ENCODE measurements at places on chromosomes 6 and 20.

GRCh38 chr20:46218656-46219055 is 89.6 kb downstream of the CDH22 start:
- no peak for DNase-seq

- DNase-seq, result no peak
These were observed 511.7 kb upstream of the IMPG1 start for GRCh38 chr6:76584121-76584520.

GRCh38 chr20:1818895-1819294 is 76.3 kb upstream of the SIRPA start:
- DNase-seq, result no peak

GRCh38 chr20:4926531-4927156 is 74.7 kb downstream of the SLC23A2 start:
- DNase-seq, result no peak

DNA sequence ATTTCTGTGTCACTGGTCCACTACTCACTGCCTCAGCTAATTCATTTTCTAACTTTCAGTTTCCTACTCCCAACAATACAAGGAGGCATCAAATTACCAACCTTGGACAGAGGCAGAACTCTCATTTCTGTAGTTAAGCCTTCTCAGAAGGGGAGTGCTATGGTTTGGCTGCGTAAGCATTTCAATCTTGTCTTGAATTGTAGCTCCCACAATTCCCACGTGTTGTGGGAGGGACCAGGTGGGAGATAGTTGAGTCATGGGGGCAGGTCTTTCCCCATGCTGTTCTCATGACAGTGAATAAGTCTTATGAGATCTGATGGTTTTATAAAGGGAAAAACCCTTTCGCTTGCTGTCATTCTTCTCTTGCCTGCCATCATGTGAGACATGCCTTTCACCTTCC is 22.9 kb downstream of the HLA-DRA start:
- no peak for DNase-seq

- DNase-seq, result no peak
These were observed 439.3 kb upstream of the SULF2 start for GRCh38 chr20:48224533-48225050.

DNA sequence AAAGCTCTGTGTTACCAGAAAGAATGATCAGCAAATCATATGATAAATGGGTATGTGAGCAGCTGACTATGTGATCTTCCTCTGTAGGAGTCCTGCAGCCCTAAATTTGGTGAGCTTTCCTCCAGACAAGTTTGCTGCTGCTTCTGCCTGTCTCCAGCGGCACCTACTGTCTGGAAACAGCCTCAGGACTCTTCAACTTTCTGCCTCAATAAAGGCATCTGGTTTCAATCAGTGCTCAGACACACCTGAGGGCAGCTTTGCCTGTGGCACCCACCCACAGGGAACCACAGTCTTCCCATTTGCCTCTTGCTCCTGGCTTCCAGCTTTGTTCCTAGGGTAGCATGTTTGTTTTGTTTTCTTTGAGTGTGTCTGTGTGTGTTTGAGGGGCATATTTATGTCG is 727.9 kb upstream of the MAN1A1 start:
- no peak for DNase-seq

DNA sequence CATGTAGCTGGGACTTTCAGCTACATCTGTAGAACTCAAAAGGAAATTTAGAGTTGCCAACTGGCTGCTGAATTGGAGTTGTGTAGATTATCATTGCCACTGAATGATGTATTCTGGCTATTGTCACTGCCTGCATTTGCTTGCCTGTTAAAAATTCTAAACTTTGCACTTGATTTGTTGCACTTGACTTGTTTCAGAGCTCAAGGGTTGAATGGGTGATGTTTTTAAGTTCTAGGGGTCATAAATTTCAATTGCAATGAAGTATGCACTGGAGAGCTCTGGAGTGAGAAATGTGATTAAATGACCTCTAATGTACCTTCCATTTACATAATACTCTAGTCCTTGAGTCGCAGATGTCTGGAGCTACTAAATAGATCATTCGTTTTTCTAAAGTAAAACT is 102.4 kb downstream of the TNFRSF21 start:
- DNase-seq, result no peak

GRCh38 chr20:58753922-58754551 is 61.4 kb downstream of the NPEPL1 start:
- DNase-seq, result no peak

- DNase-seq, result no peak
These were observed 72.3 kb downstream of the SLC16A10 start for GRCh38 chr6:111159633-111160032.

- DNase-seq, result no peak
These were observed 191.1 kb downstream of the FNDC1 start for GRCh38 chr6:159360306-159360705.

- DNase-seq, result no peak
These were observed 4.1 kb downstream of the CCDC170 start for GRCh38 chr6:151497905-151498304.

- DNase-seq, result no peak
These were observed 334.3 kb downstream of the ZFAND3 start for GRCh38 chr6:38153798-38154345.

- no peak for DNase-seq
These were observed 45.8 kb downstream of the AGPAT4 start for GRCh38 chr6:161228096-161228495.

GRCh38 chr6:163500105-163500504 is 85.6 kb downstream of the QKI start:
- no peak for DNase-seq

DNA sequence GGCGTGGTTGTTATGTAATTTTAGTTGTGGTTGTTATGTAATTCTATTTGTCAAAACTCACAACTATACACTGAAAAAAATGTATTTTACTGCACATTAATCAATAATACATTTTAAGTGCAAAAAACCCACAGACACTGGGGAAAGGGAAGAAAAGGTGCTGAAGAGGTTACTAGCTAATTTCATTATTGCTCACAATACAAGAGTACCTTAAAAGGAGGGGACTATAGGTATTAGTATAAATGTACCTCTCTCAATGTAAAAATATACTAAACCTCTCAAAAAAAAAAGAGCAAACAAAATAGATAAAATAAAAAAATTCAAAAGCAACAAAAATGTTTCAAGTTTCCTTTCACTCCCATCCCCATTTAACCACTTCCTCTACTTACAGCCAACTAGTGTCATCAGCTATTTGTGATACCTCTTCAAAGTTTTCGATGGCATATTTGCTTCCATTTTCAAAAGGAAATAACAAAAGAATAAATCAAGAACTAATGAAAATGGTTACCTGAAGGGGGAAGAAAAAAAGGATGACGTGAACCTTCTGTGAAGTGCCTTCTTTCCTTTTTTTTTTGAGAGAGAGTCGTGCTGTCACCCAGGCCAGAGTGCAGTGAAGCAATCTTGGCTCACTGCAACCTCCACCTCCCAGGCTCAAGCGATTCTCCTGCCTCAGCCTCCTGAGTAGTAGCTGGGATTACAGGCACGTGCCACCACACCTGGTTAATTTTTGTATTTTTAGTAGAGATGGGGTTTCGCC is 30.2 kb downstream of the RANBP9 start:
- DNase-seq, result no peak

DNA sequence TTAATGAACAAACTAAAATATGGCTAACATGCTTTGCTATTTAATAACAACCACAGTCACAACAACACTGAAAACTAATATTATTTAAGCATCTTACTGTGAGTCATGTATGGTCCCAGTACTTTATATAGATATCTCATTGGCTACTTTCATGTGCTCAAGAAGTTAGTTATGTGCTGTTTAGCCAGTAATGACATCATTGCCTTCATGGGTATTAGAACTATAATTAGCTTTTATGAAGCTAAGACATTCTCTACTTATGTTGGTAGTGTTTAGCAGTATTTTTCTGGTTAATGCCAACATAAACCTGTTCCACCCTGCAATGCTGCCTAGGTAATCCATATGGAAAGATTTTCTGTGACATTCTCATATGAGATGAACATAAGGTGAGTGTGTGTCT is 56.1 kb downstream of the ADGRG6 start:
- DNase-seq, result no peak

GRCh38 chr20:62208795-62209755 is 11.0 kb downstream of the HRH3 start:
- DNase-seq, result no peak

GRCh38 chr6:6166064-6166463 is 154.4 kb downstream of the F13A1 start:
- no peak for DNase-seq

DNA sequence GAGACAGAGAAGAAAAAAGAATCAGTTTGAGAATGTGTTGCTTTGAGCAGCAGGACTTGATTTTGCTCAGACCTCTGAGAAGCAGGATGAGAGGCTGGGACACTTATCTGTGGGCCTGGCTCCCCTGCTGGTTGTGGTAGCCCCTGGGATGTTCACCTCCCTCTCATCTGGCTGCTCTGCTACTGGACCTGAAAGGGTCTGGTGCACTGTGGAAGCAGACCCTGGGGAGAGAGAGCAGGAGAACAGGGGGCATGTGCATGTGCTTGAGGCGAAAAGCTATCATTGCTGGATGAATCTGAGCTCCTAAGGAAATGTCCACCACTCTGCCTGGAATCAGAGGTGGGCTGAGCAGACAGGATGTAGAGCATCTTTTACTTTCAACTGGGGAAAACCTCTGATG is 161.1 kb downstream of the SCP2D1 start:
- no peak for DNase-seq

- DNase-seq, result no peak
These were observed 69.9 kb upstream of the HDAC2 start for GRCh38 chr6:114040871-114041270.

DNA sequence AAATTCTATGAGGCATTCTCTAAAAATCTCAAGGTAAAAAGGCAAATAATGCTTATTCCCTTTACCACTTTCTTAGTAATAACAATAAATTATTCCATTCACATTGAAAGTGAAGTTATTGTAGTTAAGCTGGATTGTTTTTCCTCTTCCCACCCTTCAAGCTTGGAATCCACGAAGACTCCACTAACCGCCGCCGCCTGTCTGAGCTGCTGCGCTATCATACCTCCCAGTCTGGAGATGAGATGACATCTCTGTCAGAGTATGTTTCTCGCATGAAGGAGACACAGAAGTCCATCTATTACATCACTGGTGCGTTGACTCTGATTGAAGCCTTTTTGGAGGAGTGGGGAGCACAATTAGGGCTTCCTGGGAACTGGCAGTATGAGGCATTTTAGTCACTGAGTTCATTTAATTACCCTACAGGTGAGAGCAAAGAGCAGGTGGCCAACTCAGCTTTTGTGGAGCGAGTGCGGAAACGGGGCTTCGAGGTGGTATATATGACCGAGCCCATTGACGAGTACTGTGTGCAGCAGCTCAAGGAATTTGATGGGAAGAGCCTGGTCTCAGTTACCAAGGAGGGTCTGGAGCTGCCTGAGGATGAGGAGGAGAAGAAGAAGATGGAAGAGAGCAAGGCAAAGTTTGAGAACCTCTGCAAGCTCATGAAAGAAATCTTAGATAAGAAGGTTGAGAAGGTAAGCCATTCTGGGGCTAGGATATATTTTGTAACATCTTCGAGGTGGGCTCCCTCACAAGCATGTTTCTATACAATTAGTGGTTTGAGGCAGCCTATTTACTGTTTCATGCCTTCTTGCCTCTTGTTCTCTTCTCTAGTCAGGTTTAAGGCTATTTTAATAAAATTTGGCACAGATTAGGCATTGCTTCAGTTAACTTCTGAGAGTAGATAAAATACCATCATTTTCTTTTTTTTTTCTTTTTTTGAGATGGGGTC is 4.9 kb downstream of the HSP90AB1 start:
- DNase-seq, result no peak

Data from retina (tissue), 1 donor.